Colonic mucosa (tissue), 4 donors: ENCODE measurements at places on chromosomes 6 and 20.

- peak; percentile 80 for DNase-seq
Measured at GRCh38 chr20:36541227-36541767, at the start of gene MYL9. Gene MYL9 (plus strand): TSS chr20:36541519. CDS start chr20:36544885, 3,366 bp downstream.

- DNase-seq, result no peak
Measured at GRCh38 chr6:16592223-16592911, 168.9 kb downstream of the ATXN1 start.

DNA sequence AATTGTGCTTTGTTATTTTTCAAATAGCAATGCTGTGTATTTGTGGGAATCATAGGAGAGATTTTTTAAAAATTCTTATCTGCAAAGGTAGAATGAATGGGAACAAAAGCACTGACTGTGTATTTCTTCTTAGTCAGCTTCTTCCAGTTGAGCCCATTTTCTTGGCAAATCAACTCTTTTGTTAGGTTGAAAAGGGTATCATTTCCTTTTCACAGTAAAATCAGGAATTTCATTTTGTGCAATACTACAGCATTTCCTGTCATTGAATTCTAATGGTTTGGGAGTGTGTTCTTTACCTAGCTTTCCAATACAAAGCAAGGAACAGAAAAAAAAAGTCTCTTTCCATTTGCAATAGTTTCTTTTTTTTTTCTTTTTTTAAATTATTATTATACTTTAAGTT lies 19.0 kb upstream of the EXOC2 start:
- DNase-seq, result no peak

DNA sequence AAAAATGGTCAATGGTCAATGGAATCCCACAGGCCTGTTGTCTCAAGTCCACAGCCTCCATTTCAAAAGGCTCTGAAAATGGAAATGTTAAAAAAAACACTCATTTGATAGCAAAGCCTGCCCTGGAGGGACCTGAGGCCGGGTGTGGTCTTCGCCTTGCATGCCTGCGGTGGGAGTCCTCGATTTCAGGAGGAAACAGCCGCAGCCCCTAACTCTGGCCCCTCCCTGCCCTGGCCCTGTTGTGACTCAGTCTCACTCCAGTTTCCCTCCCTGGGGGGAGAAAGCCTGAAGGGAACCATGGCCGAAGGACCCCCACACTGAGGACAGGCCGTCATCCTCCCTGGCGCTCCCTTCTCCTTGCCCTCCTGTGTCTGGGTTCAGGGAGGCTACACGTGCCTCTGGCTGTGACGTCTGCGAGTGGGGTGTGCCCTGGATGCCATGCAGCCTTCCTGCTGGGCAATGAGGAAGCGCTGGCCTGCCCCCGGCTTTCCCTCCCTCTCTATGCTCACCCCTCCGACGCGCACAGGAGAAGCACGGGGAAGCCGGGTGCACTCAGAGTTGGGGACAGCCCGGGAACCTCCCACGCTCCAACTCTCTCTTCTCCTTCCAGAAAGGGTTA lies 9.2 kb downstream of the BHLHE23 start:
- no peak for DNase-seq
